Lung (tissue), 17 donors: ENCODE measurements at places on chromosomes 1 and 21. TPM values are rescaled to one million over a fixed set of nuclear protein-coding genes. Genes with fewer than 3 reads are reported as not detected.

TM2D1 gene
- total RNA-seq: 94.3 TPM

GBP1 gene
- total RNA-seq: 30.7 TPM

B4GALT3 gene
- total RNA-seq: 34.2 TPM

PADI2 gene
- 2.1 TPM for total RNA-seq

SCCPDH gene
- 28.6 TPM for total RNA-seq

DNA sequence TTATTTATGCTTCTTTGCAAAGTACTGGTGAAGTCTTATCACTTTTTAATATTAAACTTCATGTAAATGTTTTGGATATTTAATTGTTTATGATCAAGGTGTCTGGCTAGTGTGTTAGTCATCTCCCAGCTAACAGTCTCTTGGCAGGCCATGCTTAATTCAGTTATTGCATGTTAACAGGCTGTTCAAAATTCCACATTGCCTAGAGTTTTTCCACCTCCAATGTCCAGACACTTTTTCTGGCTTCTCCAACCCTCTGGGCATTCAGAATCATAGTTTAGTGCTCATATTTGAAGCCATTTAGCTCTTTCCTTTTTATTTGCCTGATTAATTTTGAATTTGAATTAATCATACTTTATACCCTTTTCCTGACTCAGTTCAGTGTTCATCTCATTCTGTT is 69.2 kb downstream of the OLFML2B start:
- no peaks in the 10 kb centered on the region for H3K27me3 ChIP-seq
- no peak for DNase-seq
- no peaks in the 10 kb centered on the region for H3K36me3 ChIP-seq
- H3K4me3 ChIP-seq: no peak overlapping the region
- no peaks in the 10 kb centered on the region for H3K4me1 ChIP-seq

DNA sequence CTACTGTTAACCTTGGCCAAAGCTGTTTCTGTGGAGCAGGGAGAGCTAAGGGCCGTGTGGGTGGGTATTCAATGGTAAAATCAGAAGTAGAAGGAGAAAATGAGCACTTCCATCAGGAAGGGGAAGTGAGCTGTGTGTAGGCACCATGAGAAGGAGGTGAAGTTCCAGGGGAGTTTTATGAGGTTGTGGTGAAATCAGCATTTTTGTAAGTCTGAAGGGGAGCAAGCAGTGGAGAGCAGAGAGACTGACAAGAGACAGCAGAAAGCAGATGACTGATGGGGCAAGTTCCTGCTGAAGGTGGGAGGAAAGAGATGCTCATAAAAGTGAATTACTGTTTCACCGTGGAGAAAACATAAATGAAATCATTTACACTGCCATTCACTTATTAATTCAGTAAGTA is 2.7 kb upstream of the GPR88 start:
- DNase-seq: no peak
- peaks cover 58% of the 10 kb centered on the region for H3K4me1 ChIP-seq
- no peaks in the 10 kb centered on the region for H3K36me3 ChIP-seq
- no peak overlapping the region for H3K27ac ChIP-seq
- H3K27me3 ChIP-seq: no peaks in the 10 kb centered on the region

- H3K36me3 ChIP-seq: no peaks in the 10 kb centered on the region
- DNase-seq: no peak
- no peaks in the 10 kb centered on the region for H3K27me3 ChIP-seq
These were observed 42.6 kb downstream of the BACE2 start for GRCh38 chr21:41210426-41211059.

DNA sequence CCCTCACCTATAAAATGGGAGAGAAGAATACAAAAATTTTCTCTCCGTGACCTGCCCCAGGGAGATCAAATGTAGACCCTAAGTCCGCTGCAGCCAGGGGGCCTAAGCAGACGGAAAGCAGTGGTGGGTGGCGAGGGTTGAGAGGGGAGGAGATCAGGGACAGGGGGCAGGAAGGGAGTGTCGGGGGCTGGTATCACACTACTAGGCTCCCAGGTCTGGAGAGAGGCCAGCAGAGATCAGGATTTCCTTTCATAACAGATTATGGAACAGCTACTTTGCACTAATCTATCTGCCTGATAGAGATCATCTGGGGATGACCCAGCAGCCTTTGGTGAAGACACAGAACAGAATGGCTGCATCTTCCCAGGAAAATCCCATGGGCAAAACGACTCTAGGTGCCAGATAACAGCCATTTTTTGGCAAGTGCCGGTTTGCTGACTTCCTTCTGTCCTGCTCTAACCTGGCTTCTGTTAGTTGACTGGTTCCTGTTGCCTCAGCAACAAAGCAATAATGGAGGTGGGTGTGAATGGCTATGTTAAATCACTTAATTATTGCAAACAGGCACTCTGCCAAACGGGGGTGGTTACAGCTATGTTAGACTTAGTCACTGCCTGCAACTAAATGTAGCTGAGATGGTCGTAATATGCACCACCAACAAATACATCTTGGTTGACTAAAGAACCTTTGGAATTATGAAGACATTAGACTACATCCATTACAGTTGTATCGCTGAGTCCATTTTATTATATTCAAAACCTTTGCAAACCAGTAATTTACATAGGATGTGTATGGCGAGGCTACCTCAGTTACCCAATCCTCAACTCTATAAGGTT is 30.0 kb upstream of the EPS8L3 start:
- H3K27me3 ChIP-seq: no peaks in the 10 kb centered on the region
- peak; percentile 80 for DNase-seq
- H3K4me1 ChIP-seq: peaks cover 49% of the 10 kb centered on the region
- H3K4me3 ChIP-seq: no peak overlapping the region
- peak overlapping the region; percentile 25 for H3K27ac ChIP-seq

- H3K36me3 ChIP-seq: no peaks in the 10 kb centered on the region
- no peak overlapping the region for H3K4me3 ChIP-seq
- H3K27ac ChIP-seq: no peak overlapping the region
- H3K4me1 ChIP-seq: no peaks in the 10 kb centered on the region
- DNase-seq: no peak
These were observed 16.4 kb upstream of the TGFB2 start for GRCh38 chr1:218328769-218329168.

- H3K4me1 ChIP-seq: peaks cover 4% of the 10 kb centered on the region
- peak within 1 kb of the TSS; percentile 4 for H3K4me3 ChIP-seq
- H3K36me3 ChIP-seq: no peaks in the 10 kb centered on the region
These were observed at the start of gene TRPM2 for GRCh38 chr21:44353191-44353970. Gene TRPM2, plus strand, starts transcription at chr21:44353621. Its CDS starts 80 bp downstream, at chr21:44353701.

DNA sequence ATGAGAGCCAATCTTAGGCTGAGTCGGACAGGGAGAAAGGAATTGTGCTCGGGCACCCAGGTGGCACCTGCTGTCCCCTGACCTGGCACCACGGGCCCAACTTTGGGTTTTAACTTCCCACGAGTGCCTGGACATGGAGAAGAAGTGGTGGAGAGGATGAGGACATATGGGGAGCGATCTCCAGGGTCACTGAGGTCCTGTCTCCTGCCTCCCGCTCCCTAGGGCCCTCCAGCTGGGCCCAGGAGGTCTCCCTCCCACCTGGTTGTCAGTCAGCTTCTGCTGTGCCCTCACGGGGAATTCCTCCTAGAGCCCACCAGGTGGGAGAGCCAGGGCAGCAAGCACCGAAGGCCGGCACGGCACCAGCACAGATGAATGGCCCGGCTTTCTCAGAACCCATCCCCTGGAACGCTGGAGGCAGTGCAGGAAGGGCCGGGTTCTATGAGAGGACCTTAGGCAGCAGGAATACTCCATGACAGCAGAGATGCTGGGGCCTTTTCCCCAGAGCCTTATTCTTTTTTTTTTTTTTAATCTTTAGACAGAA is 435.5 kb downstream of the CAMTA1 start:
- no peaks in the 10 kb centered on the region for H3K4me1 ChIP-seq
- no peak for DNase-seq
- H3K27ac ChIP-seq: no peak overlapping the region
